ENCODE measurements at places on chromosomes 6 and 20.

DNA sequence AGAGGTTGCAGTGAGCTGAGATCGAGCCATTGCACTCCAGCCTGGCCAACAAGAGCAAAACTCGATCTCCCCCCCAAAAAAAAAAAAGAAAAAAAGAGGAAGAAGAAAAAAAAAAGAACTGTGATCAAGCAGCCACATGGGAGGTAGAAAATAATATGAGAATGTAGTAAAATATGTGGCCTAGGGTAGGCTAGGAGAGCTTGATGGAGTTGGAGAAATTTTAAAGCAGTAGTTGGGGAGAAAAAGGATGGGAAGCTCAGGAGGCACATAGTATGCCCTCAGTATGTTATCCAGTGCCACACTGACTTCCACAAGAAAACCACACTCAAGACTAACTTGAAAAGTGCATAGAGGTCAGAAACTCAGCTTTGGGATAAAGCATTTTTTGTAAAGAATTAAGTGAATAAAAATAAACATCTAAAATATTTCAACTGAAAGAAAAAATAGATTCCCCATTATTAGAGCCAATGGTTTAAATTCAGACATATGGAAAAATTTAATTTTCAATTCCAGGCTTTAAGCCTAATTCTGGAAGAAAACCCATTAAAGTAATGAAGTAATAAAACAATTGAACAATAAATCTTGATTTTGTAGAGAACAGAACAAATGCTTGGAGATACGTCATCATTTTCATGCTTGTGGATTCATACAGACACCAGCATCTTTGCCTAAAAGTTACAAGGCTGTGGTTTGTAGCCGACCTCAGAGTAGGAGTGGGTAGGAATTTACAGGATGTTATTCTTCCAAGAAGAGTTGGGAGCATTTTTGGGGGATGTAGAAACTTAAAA lies 34.7 kb downstream of the PLEKHG1 start:
- H3K27me3 ChIP-seq = no peaks in the 10 kb centered on the region
- peak overlapping the region; percentile 95 for H3K27ac ChIP-seq
- no peaks in the 10 kb centered on the region for H3K36me3 ChIP-seq
- H3K4me1 ChIP-seq = peaks cover 73% of the 10 kb centered on the region
- no peak for DNase-seq

DNA sequence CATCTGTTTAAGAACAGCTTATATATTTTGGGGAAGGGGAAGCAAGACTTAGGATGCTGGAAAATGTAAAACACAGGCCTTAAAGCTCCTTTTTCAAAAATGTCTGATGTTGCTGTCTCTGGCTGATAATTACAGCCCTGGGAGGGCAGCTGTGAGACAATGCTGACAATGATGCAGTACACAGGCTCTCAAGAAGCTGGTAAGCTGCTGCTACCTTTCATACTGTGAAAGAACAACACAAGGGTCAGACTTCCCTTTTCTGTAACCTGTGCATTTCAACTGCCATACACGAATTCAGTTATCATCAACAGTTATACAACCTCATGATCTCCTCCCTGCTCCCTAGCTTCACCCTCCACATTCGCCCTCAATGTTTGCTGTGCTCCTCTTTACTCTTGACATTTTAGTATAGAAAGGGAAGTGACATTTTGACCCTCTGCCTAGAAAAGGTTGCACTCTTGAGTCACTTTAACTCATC lies 25.2 kb downstream of the MAP7 start:
- H3K27ac ChIP-seq = no peak overlapping the region
- no peak overlapping the region for H3K4me3 ChIP-seq
- no peaks in the 10 kb centered on the region for H3K36me3 ChIP-seq
- DNase-seq = no peak
- peaks cover 29% of the 10 kb centered on the region for H3K4me1 ChIP-seq

GRCh38 chr6:169469028-169469427 lies 215.4 kb upstream of the THBS2 start:
- no peak for DNase-seq
- H3K4me1 ChIP-seq = no peaks in the 10 kb centered on the region
- H3K4me3 ChIP-seq = no peak overlapping the region
- H3K27ac ChIP-seq = no peak overlapping the region
- peaks cover 15% of the 10 kb centered on the region for H3K36me3 ChIP-seq

- no peak overlapping the region for H3K4me3 ChIP-seq
- H3K27ac ChIP-seq = peak overlapping the region; percentile 18
- peaks cover 4% of the 10 kb centered on the region for H3K4me1 ChIP-seq
- no peak for DNase-seq
These were observed 149.1 kb downstream of the TBX18 start for GRCh38 chr6:84615113-84615850.

DNA sequence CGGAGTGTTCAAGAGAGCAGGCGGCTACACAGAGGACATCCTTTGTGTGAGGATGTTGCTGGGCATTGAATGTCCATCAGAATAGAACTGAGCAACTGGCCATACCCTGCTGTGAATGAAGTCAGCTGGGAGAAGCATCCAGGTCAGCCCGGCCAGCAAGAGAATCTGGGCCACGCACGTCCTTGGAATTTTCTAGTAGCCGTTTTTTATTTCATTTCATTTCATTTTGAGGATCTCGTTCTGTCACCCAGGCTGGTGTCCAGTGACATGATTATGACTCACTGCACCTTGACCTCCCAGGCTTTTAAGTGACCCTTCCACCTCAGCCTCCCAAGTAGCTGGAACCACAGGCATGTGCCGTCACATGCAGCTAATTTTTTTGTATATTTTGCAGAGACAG lies 97.9 kb downstream of the SSR1 start:
- H3K27ac ChIP-seq = no peak overlapping the region
- H3K4me3 ChIP-seq = no peak overlapping the region
- H3K4me1 ChIP-seq = peaks cover 13% of the 10 kb centered on the region
- no peaks in the 10 kb centered on the region for H3K27me3 ChIP-seq
- H3K36me3 ChIP-seq = peaks cover 28% of the 10 kb centered on the region

- peaks cover 46% of the 10 kb centered on the region for H3K36me3 ChIP-seq
- no peak overlapping the region for H3K27ac ChIP-seq
- no peak for DNase-seq
- H3K27me3 ChIP-seq = no peaks in the 10 kb centered on the region
- H3K4me3 ChIP-seq = no peak overlapping the region
These were observed 11.7 kb downstream of the SLC35A1 start for GRCh38 chr6:87484491-87484890.

DNA sequence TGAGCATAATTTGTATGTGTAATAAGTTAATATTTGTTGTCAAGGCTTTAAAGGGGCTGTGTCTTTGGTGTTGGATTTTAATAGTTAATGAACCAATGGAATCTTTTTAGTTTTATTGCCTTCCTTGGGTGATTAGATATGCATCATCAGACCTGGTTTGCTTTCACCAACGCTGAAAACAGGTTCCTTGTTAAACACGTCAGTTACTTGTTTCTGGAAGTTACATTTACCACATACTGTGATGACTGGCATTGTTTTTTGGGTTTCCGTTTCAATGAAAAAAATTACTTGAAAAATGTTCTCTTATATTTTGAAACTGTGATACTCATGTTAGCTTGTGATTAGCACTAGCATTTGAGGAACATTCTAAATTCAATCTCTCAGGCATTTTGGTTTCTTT lies 58.6 kb upstream of the RNF144B start:
- H3K4me3 ChIP-seq = no peak overlapping the region
- DNase-seq = no peak
- H3K27me3 ChIP-seq = no peaks in the 10 kb centered on the region
- no peaks in the 10 kb centered on the region for H3K36me3 ChIP-seq
- H3K4me1 ChIP-seq = peaks cover 20% of the 10 kb centered on the region
- no peak overlapping the region for H3K27ac ChIP-seq

GRCh38 chr6:152233547-152234320 lies 403.4 kb downstream of the SYNE1 start:
- peaks cover 38% of the 10 kb centered on the region for H3K36me3 ChIP-seq
- H3K4me1 ChIP-seq = peaks cover 11% of the 10 kb centered on the region

GRCh38 chr6:63637865-63638445 lies 2.4 kb downstream of the PHF3 start:
- H3K4me3 ChIP-seq = peak overlapping the region; percentile 95
- H3K36me3 ChIP-seq = no peaks in the 10 kb centered on the region
- DNase-seq = no peak
- H3K27me3 ChIP-seq = peaks cover 2% of the 10 kb centered on the region
- peaks cover 40% of the 10 kb centered on the region for H3K4me1 ChIP-seq

DNA sequence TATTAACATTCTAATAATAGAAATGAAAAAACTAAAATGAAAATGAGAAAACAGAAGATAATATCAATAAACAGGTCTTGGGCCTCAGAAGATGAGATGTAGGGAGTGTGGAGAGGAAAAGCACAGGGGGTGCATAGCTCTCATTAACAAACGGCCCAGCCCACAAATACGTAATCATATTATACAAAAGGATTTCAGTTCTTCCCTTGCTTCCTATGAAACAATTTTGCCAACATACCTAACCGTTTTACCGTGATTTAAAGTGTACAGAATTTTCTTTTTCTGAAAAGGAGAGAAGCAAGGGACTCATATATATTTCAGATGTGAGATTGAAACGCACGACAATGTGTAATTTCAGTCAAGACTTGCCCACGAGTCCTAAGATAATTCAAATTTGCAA lies 136.0 kb downstream of the HFE start:
- H3K4me3 ChIP-seq = no peak overlapping the region
- H3K27me3 ChIP-seq = no peaks in the 10 kb centered on the region
- DNase-seq = no peak
- H3K4me1 ChIP-seq = peaks cover 28% of the 10 kb centered on the region

DNA sequence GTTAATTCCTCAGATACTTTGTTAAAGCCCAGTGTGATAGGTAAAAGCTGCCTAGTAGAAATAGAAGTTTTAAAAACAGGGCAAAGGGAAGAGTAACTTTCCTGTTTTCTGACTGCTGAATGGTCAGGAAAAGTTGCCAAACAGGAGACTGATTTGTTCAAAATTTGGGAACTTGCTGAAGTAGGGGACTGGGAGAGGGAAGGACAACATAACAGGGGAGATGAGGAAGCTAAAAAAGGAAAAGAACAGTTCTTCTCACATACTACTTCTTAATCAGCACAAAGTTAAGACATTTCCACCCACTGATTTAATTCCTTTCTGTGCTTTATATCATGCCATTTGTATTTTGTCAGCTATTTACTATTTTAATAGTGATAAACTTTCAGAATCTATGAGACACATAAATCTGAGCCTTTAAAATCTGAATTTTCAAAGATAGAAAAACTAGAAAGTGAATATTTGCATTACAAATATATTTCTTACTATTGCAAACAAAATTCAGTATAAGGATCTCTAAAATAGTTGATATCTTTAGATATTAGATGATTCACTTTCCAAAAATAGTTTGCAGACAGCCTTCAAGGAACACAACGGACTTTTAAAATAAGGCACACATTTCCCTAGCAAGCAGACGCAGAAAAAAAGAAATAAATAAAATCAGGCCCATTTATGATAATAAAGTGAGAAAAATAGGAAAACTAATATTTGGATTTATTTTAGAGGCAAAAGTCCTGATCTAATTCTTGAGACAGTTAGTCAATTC lies 36.9 kb upstream of the SLC16A10 start:
- no peaks in the 10 kb centered on the region for H3K36me3 ChIP-seq
- H3K27me3 ChIP-seq = no peaks in the 10 kb centered on the region
- H3K4me3 ChIP-seq = no peak overlapping the region
- peaks cover 4% of the 10 kb centered on the region for H3K4me1 ChIP-seq
- no peak for DNase-seq

DNA sequence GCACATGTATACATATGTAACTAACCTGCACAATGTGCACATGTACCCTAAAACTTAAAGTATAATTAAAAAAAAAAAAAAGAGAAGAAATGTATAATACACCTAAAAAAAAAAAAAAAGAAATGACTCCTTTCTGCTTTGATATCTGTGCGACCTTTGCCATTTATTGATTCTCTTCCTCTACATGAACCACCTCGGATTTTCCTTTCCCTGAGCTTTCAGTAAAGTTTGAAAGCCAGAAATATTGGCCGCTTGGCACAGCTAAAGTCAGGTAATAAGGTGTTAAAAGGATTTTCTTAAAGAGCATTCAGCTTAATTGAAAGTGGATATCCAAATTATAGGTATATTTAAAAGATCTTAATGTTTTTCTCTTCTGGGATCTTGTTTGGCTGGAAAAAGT lies 12.6 kb upstream of the ASCC3 start:
- H3K4me1 ChIP-seq = peaks cover 9% of the 10 kb centered on the region
- H3K27ac ChIP-seq = no peak overlapping the region
- no peak for DNase-seq
- no peaks in the 10 kb centered on the region for H3K36me3 ChIP-seq
- no peaks in the 10 kb centered on the region for H3K27me3 ChIP-seq

- H3K27me3 ChIP-seq = no peaks in the 10 kb centered on the region
- H3K27ac ChIP-seq = no peak overlapping the region
- DNase-seq = no peak
These were observed 451.0 kb upstream of the MARCKS start for GRCh38 chr6:113406048-113406695.

DNA sequence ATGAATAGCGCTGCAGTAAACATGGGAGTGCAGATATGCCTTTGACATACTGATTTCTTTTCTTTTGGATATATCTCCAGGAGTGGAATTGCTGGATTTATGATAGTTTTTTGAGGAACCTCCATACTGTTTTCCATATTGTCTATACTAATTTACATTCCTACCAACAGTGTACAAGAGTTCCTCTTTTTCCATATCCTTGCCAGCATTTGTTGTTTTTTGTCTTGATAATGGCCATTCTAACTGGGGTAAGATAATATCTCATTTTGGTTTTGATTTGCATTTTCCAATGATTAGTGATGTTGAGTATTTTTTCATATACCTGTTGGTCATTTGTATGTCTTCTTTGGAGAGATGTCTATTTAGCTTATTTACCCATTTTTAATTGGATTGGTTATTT lies 3.3 kb downstream of the SYCP2L start:
- peaks cover 14% of the 10 kb centered on the region for H3K27me3 ChIP-seq
- H3K27ac ChIP-seq = no peak overlapping the region
- no peak for DNase-seq
- H3K4me3 ChIP-seq = no peak overlapping the region
- peaks cover 15% of the 10 kb centered on the region for H3K4me1 ChIP-seq
- peaks cover 18% of the 10 kb centered on the region for H3K36me3 ChIP-seq

GRCh38 chr20:31860390-31861134 lies 9.8 kb downstream of the DUSP15 start:
- H3K27me3 ChIP-seq = peaks cover 8% of the 10 kb centered on the region
- H3K4me1 ChIP-seq = peaks cover 19% of the 10 kb centered on the region
- no peaks in the 10 kb centered on the region for H3K36me3 ChIP-seq
- H3K4me3 ChIP-seq = peak overlapping the region; percentile 61
- no peak overlapping the region for H3K27ac ChIP-seq

DNA sequence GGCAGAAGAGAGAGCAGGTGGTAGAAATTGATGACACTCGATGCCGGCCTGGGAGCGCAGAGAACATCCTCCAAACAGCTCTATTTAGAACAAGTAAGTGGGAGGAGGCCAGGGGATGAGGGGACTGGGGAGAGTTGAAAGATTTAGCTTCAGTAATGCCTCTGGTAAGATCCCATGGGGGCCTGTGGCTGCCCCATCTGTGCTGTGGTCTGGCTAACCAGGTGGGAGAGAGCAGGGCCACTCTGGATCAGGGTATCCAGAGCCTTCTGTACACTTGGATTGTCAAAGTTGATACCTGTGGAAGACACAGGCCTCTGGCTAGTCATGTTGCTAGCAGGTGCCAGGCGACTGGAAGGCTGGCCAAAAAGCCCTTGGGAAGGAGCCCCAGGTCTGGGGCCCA lies 27.6 kb downstream of the NCOA5 start:
- H3K4me1 ChIP-seq = peaks cover 12% of the 10 kb centered on the region
- DNase-seq = no peak
- no peak overlapping the region for H3K4me3 ChIP-seq
- no peak overlapping the region for H3K27ac ChIP-seq

Data from mesothelial cell of epicardium (in vitro differentiated cells).